ENCODE measurements at places on chromosomes 13 and 19. TPM values are rescaled to one million over a fixed set of nuclear protein-coding genes. Genes with fewer than 3 reads are reported as not detected.

- DNase-seq = no peak
Measured at GRCh38 chr19:3784607-3785450, 1.4 kb downstream of the MATK start.

Gene SCEL
- total RNA-seq = not detected

Gene ZNF492
- not detected for total RNA-seq

Gene RDH8
- total RNA-seq = not detected

Gene TMEM145
- total RNA-seq = 0.70 TPM

DNA sequence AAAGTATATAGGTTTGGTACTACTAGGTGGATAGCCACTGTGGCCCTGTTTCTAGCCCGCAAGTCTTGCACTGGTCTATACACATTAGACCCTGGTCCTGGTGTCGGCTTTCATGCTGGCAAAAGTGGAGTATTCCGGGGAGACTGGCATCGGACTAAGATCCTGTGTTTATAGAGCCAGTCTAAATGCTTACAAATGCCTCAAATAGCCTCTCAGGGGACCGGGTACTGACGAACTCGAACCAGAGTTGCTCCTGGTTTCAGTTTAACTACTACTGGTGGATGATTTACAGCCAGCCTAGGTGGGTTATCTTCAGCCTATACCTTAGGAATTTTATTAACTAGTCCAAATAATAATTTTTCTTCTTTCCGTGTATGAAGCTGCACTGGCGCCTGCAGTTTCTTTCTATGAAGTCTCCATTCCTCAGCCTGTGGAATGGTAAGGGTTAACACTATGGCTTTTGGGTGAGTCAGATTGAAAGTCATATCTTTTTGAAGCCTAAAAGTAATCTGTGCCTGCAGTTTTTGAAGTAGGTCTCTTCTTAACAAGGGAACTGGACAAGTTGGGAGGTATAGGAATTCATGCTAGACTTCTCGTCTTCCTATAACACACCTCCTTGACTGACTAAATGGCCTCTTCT lies 51.3 kb downstream of the OR10H4 start:
- DNase-seq = no peak

Gene RAB3A
- 7.5 TPM for total RNA-seq

DNA sequence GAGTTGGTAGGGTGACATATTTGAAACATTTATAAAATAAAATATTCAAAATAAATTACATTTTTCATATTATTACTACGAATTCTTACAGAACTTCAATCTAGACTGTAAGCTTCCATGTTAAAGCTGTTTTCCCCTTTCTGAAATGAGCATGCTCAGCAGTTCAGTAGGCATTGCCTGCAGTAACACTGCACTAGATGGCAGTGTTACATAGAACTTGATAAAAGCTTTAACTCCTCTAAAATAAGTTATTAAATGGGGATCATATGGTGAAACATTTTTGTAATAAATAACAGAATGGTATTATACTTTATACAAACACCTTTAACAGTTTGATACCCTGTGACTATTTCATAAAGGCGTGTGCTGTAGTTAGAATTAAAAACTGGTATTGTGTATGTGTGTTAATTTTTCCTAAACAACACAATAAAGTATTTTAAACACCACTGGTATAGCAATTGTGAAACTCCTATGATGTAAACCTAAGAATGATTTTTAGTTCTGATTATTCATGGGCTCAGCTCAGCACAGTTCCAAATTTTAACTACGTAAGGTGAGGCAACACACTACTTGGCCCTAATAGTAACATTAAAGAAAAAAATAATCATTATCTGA lies 11.6 kb upstream of the GPR18 start:
- DNase-seq = peak; percentile 41

- DNase-seq = no peak
Measured at GRCh38 chr13:88887045-88887662, 1216.0 kb downstream of the SLITRK5 start.

- peak; percentile 22 for DNase-seq
Measured at GRCh38 chr19:38559428-38560401, 58.0 kb downstream of the MAP4K1 start.

Gene RFPL4AL1
- not detected for total RNA-seq

Gene MARCHF2
- 29.0 TPM for total RNA-seq

DNA sequence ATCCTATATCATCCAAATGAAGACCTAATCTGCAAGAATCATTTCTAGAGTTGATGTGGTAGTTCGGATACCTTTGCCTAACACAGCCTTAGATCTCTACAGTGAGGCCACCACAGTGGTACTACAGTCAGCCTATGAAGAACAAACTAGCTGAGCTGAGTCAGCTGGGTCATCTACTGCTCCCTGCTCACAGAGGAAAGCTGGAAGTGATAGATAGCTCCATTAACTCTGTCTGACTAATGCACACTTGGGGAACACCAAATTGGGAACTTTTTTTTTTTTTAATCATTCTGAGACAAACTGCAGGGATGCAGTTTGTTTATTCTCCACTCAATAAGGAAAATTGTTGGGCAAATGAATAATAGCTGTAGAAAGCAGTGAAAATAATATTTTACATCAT lies 1160.6 kb downstream of the PCDH9 start:
- peak; percentile 61 for DNase-seq

Gene SMIM44
- not detected for total RNA-seq

- peak; percentile 64 for DNase-seq
Measured at GRCh38 chr19:14022469-14022868, 5.5 kb upstream of the RLN3 start.

DNA sequence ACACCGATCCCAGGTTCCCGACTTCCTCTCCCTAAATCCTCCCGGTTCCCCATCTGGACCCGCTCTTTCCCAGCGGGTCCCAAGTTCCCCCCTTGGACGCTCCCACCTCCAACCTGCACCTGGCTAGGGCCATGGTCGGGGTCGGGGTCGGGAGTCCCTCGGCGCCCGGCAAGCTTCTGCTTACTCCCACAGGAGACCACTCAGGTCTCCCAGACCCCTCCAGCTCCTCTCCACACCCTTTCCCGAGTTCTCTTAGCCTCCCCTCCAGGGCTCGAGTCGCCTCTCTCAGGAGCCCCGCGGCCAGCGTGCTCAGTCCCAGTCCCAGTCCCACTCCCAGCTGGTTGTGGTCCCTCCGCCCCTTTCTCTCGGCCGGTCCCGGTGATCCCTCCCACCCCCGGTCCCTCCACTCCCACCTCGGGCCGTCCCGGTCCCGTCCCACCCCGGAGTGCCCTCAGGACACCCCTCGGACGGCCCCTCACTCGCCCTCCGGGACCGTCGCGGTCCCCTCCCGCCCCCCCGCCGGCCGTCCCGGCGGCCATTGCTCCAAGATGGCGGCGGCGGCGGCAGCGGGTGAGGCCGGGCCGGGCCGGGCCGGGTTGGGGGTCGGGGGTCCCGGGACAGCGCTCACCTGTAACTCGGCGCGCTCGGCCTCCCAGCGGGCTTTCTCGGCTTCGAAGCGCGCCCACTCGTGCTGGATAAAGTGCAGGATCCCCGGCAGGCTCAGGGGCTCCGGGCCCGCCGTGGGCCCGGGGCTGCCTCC lies at the start of gene FKRP:
FKRP (plus strand) TSS at position 537 of the 760 bp plus-strand sequence. CDS start 9,394 bp downstream, outside the sequence.
- DNase-seq = no peak

GRCh38 chr13:55497486-55497885 lies 1643.2 kb upstream of the PRR20A start:
- no peak for DNase-seq

GRCh38 chr13:45933203-45933908 lies 81.8 kb upstream of the SIAH3 start:
- DNase-seq = no peak

DNA sequence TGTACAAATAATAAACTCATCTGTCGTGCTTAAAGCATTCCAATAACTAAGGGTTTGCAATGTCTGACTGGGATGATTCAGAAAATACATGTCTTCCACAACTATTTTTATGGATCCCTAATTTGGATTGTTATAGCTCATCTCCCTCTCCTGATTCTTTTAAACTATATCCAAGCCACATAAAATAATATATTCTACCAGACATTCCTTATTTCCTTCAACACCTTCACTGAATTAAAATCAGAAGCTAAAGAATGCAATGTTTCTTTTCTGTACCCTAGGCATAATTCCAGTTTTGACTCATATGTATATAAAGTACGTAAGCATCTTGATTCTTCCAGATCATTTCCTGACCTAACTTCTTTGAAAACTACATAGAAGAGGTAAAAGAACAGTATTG lies 420.4 kb downstream of the EFNB2 start:
- DNase-seq = peak; percentile 71

DNA sequence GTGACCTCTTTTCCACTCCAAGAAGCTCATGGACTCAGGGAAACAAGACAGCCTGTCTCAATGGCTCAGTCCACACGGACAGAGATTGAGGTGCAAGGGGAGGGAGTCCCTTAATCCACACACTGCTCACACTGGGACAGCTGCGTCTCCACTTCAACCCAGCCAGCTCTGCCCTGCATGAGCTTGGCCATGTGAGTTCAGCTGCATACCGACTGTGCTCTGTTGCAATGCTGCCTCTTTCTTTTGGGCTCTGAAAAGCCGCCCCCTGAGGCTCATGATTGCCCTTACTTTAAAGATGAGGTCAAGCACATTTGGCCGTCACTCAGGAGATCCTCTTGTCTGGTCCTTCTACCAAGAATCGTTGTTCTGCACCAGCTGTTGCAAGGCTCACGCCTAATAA lies 64.8 kb upstream of the KCTD15 start:
- no peak for DNase-seq

- DNase-seq = peak; percentile 79
Measured at GRCh38 chr13:30968846-30969245, 36.4 kb downstream of the TEX26 start.

GRCh38 chr19:53810187-53810546 lies 13.9 kb downstream of the NLRP12 start:
- DNase-seq = no peak

GRCh38 chr13:108121406-108121805 lies 93.9 kb downstream of the LIG4 start:
- DNase-seq = no peak

DNA sequence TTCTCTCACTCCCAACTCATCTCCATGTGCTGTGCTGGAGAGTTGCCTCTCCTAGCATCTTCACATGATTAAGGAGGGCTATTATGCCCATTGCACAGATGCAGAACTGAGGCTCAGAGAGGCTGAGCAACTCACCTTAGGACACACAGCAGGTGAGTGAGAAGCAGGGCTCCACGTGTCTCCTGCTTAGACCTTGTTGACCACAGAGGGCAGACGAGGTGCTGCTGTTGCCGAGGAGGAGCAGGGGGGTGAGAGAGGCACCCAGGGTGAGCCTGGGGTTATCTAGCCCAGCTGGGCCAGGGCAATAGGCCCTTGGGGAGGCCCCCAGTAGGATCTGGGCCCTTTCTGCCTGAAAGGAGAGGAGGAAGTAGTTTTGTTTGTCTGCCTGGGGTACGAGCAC lies 2.4 kb upstream of the HSH2D start:
- no peak for DNase-seq

- DNase-seq = no peak
Measured at GRCh38 chr13:29484796-29485195, 110.7 kb downstream of the SLC7A1 start.

Gene ZNF90
- total RNA-seq = 3.1 TPM

GRCh38 chr13:93957371-93957770 lies 522.1 kb downstream of the DCT start:
- no peak for DNase-seq

DNA sequence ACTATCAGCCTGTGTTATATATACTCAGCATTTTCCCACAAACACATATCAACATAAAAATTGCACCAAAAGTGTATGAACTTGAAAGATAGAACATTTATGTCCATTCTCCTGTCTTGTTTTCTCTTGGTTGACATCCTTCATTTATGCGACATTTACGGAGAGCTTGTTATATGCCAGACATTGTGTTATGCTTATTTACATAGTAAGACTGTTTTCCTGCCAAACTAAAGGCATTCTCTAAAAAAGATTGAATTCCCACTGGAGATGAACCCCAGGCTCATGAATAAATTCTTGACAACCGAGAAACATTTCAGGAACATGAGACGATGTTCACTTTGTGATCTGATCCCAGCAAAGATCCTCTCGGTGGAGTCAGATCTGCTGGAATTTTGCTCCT lies 131.0 kb downstream of the RAP2A start:
- no peak for DNase-seq

- no peak for DNase-seq
Measured at GRCh38 chr13:76596216-76596615, 290.0 kb downstream of the KCTD12 start.

Gene CALR
- total RNA-seq = 2,193 TPM

- DNase-seq = no peak
Measured at GRCh38 chr13:50677258-50677657, 166.2 kb downstream of the DLEU7 start.

Gene RCBTB1
- total RNA-seq = 16.3 TPM

DNA sequence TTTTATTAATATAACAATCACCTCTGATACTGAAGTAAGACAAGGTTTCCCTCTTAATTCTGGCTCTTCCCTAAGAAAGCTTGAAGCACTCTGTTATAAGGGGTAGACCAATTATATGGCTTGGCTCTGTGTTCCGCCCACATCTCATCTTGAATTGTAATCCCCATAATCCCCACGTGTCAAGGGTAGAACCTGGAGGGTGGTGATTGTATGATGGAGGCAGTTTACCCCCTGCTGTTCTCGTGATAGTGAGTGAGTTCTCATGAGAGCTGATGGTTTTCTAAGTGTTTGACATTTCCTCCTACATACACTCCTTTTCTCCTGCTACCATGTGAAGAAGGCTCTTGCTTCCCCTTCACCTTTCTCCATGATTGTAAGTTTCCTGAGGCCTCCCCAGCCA lies 363.8 kb upstream of the PCDH20 start:
- DNase-seq = no peak

GRCh38 chr19:19324059-19324770 lies 3.6 kb downstream of the MAU2 start:
- DNase-seq = no peak

Gene NLRP4
- total RNA-seq = not detected

DNA sequence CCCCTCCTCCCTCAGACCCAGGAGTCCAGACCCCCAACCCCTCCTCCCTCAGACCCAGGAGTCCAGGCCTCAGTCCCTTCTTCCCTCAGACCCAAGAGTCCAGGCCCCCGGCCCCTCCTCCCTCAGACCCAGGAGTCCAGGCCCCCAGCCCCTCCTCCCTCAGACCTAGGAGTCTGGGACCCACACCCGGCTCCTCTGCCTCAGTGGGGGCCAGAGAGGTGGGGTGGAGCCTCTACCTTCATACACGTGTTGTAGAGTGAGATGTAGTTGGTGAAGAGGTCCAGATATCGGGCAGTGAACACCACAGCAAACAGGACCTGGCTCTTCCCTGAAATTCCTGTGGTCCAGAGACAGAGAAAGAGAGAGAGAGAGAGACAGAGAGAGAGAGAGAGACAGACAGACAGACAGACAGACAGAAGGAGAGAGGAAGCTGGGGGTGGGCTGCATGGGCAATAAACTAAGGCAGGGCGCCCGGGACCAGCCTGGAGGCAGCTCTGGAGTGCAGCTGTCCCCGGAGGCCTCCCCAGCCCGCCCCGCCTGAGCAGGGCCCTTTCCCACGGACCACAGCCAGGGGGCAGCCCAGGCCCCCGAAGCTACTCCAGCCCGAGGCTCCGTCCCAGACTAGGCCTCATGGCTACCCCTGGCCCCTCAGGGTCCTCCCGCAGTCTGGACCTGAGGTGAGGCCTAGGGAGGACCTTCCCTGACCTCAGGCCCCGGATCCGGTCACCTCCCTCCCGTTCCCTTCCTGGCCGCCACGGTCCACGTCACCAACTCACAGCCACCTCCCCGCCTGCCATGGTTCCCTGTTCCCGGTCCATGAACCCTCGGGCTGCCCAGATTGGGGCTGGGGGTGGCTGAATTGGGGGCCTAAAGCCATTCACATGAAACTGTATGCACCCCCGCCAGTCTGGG lies 907 bp downstream of the KDELR1 start:
- peak; percentile 47 for DNase-seq

Gene LILRB5
- not detected for total RNA-seq

- no peak for DNase-seq
Measured at GRCh38 chr19:40598918-40599307, 2.3 kb upstream of the LTBP4 start.
